Head of caudate nucleus (tissue), 42 donors: ENCODE measurements at places on chromosomes 12 and 14.

DNA sequence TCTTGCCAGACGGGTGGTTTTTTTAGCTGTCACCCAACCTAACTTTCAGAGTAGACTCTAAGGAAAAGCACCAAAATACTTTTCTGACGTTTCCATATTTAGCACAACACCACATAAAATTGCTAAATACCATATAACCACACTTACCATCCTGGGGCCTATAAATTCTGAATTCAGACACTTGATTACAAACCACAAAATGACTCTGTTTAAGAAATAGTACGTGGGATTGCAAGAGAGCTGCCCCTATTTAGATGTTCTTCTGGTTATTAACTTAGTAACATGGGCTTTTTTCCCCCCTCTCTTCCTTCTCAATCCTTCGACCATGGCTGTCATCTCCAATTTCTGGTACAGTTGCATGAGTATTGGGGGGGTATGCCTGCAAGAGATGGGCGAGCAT lies 287.7 kb downstream of the BMP4 start:
- DNase-seq = no peak

DNA sequence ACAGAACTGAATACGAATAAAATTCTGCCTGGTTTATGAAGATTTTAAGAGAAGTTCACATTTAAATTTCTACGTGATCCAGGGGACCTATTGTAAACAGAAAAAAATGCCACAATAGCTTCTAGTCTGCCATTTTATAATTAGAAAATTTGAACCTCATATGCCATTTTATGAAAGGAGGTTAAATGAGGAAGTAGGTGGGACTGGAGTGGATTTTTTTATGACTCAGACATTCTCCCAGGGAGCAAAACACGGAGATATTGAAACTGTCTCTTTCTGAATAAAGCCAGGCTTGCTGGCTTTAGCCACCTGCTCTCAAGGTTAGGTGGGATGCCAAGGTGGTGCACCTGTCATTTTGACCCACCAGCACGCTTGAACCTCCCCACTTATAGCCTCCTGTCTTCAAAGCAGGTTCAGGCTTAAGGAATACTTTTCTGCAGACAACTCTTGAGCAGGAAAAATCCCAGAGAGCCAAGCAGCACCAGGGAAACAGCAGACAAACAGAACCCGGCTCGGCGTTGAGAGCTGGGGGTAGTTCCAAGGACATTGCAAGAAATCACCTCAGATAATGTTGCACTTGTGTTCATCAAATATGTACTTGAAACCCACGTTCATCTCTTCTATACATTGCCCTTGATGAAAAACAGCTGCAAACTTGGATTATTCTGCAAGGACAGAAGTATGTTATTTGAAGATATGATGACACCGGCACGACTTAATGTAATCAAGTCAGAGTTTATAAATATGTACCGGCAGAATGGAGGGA lies 203.7 kb downstream of the PPM1H start:
- DNase-seq = no peak

DNA sequence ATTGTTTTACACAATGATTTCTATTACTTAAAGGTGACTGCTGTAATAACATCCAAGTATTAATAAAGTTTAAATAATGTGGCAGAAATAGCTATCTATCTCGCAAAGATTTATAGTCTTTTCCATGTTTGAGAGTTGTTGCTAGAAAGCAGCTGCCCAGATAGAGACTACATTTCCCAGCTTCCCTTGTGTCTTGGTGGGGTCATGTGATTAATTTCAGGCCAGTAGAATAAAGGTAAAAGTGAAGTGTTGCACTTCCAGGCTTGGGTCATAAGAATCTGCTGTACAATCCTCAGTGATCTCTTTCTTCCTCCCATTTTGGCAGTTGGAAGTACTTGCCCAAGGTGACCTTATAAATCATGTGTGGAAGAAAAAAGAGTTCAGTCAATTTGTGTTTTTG lies 449.7 kb upstream of the USP15 start:
- DNase-seq = no peak

DNA sequence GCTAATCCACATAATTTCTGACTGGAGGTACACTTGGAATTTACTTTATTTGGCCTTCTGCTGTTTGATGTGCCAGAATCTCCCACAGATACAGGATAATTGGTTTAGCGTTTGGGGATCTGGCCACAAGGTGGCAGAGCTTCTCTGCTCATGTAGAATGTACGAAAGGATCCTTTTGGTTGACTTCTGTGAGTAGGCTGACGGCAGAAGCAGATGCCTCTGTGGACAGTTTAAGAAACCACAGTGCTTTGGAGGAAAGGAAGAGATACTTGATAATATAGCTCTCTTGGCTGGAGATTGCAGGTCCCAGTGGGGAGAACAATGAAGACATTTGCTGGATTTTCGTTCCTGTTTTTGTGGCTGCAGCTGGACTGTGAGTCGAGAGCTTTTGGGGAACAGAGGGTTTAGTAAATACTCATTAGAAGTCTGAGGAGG lies 75.3 kb upstream of the OR4E1 start:
- peak; percentile 71 for DNase-seq

DNA sequence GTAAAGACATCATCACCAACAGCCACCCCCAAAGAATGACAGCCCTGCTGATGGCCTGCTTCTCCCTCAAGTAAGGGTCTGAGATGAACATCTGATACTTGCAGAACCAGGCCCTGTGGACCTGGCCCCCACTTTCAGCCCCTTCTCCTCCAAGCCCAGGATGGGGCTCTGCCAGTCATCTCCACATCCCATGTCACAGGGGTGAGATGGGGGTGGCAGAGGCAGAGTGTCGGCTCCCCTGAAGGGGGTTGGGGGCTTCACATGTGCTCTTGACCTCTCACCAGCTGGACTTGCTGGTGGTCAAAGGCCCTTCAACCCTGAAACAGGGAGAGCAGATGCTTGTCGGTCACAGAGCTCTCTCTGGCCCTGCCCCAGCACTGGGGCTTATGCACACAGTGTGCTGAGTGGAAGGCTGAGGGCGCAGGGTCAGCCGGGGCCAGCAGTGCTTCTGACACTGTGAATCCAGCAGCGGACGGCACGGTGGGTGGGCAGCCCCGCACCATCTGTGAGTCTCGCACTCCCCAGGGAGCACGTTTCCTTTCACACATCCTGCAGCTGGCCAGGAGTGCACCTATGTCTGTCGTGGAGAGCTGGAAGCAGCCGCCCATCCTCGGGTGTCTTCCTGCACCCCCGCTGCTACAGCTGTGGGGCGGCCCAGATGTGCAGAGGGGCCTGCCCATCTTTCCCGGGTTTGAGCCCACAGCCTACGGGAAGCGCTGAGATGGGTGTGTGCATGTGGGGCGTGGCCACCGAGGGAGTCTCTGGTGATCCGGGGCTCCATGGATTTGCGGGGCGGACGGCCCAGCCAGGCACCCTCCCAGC lies 94.3 kb downstream of the ADGRD1 start:
- no peak for DNase-seq

DNA sequence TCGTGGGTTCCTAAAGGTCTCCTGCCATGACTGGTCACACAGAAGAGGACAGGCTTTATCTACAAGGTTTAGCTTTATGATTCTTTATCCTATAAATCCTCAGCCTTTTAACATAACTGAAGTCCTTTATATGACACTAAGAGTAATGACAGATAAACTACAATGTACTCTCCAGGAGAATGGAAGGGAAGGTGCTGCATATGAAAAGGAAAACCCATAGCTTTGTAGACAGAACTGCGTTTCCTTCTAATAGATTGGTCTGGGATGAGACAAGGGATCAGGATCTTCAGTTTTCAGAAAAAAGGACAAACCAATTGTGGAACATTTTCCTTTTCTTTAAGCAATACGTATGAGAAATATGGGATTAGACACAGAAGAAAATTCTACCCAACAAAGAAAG lies 201.1 kb upstream of the NPAS3 start:
- DNase-seq = no peak

GRCh38 chr12:114168061-114168460 lies 201.9 kb upstream of the RBM19 start:
- no peak for DNase-seq

GRCh38 chr14:50778721-50779483 lies 52.1 kb downstream of the NIN start:
- no peak for DNase-seq

DNA sequence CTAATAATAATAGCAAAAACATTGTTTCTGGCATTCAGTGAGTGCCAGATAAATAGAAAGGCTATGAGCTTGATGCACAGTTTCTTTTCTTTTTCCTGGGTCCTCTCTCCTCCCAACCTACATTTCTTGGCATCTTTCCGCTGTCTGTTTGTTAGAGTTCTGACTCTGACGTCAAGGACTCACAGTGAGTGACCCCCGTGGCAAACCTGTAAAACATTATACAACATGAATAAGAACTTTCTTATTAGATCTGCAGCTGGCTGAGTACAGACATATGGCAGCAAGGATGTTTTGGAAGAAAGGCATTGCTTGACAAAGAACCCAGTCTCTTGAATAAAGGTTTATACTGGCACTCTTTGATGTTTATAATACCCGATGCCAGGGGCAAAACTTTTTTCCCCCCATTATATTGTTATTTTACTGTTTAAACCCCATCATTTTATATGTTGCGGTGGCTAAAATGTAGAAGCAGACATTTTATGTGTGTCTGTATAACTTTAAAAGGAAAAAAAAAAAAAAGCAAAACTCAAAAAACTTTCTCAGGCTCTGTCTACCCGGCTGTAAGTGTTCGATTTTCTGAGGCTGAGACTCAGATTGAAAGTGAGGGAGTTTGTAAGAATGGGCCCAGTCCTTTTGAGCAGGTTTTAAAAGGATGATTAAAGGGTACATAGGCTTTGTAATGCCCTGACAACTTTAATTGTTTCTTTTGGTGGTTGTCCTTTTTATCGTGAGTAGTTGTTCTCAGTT lies 159.3 kb downstream of the PDE3A start:
- DNase-seq = no peak

- no peak for DNase-seq
These were observed 51.9 kb downstream of the HMGA2 start for GRCh38 chr12:65876161-65876560.

DNA sequence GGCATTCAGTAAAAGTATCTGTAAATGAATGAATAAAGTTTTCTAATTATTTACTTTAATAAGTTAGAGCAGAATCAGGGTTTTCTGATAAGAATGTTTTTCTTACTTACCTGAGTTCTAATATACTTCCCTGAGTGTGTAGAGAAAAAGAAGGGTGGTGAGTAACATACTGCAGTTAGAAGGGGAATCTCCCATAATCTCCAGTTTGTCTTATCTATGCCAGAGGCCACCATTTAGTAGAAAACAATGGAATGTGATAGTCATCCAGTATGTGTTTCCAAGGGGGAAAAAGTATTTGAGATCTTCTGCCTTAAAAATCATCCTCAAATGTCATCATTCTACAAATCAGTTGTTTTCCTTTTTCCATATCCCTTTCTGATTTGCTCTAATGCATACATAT lies 56.5 kb upstream of the PAWR start:
- DNase-seq = no peak

DNA sequence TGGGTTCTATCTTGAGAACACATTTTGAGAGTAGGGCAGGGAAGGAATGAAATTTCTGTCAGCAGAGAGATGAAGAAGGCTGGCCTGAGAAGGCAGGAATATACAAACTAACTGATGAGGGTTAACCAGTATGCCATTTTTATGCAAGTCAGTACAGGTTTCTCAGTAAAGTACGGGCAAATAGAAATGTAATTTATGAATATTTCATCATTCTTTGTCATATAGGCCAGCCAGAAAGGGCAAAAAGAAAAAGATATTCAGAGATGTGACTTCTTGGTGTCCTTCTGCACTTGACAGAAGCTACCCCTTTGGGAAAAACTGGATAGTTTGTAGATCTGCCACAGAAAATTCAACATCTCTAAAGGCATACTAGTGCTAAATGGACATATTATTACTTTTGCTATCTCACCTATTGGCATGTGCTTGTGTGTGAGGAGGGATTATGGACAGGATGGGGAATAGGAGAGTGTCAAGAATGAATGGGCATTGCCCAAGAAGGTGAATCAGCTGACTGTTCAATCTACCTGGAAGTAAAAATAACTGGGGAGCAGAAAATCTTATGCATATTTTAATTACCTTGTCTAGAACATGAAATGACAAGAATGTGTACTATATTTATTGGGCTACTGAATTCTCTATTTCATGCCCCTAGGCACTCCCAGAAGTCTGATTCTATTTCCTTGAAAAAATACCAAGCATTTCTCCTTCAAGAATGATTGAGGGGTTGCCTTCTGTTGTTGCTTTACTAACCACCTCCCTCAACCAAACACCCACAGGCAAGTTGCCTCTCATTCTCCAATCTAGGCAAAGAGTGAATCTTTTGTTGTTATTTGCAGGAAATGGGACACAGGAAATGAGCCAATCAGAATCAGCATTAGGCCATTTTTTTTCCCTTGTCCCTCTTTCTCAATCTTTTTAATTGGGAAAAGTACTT lies 175.1 kb upstream of the SLC38A2 start:
- DNase-seq = no peak

DNA sequence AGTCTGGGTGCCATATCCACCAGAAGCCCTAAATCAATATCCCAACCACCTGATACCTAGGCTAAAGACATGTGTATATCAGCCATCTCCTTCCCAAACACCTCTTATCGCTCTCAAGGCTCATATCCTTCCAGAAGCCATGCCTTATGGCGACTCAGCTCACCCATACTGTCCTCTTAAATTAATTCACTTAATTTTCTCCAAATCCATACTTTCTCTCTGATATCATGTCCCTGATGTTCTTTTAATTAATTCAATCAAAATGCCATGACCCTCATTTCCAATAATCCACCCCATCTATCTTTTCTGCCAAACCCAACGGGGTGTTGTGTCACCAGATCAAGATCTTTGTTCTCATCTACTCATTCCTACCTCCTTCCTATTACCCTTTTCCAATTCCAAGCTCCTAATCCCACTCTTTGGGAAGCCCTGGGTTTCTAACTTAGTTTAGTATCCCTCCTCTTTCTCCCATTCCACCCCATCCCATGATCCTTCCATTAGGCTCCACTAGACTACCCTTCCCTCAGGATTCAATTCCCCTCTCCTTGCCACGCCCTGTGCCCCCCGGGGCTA lies 723 bp downstream of the ATF7 start:
- no peak for DNase-seq

DNA sequence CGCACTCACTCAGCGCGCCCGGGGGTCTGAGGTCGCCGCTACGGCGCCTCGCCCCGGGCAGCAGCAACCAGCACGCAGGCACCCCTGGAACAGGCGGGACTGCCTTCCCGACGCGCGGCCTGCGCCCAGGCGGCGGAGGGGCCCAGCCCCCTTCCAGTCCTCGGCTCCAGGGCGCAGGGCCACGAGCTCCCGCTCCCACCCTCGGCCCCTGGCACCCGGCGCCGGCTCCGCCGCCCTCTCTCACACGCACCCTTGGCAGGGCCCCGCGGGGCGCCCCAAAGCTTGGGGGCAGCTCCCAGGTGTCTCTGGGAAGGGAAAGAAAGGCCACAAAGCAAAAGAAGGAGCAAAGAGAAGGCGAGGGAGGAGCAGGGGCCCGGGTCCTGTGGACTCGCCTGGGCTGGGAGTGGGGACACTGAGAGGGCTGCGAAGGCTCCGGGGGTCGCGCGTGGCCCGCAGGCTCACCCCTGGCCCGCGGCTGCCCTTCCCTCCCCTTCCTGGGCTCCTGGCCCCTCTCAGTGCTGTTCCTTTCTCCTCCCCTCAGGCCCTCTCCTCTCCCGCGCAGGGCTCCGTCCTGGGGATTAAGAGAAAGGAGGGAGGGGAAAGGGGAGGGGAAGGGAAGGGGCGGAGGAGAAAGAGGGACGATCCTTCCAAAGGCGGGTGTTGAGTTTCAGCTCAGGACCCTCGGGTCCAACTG lies 907 bp upstream of the EFS start:
- no peak for DNase-seq

- no peak for DNase-seq
These were observed 132.1 kb downstream of the ANKS1B start for GRCh38 chr12:99852666-99853065.
